ENCODE measurements at places on chromosomes 12 and 14.

- no peak for DNase-seq
Measured at GRCh38 chr12:107557026-107557425, 128.6 kb upstream of the PWP1 start.

DNA sequence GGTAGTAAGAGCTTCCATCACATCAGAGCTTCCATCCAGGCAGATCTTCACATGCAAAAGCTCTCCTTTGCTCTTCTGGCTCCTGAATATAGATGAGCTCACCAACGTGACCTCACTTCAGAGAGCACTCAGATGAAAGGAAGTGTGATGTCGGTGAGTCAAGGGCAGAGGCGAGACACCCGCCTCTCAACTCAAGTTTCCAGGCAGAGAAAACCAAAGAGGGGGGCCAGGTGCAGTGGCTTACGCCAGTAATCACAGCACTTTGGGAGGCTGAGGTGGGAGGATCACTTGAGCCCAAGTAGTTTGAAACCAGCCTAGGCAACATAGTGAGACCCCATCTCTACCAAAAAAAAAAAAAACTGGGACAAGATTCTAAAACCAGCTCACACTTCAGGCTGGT, 126.9 kb downstream of the DUSP6 start:
- DNase-seq, result peak; percentile 19

DNA sequence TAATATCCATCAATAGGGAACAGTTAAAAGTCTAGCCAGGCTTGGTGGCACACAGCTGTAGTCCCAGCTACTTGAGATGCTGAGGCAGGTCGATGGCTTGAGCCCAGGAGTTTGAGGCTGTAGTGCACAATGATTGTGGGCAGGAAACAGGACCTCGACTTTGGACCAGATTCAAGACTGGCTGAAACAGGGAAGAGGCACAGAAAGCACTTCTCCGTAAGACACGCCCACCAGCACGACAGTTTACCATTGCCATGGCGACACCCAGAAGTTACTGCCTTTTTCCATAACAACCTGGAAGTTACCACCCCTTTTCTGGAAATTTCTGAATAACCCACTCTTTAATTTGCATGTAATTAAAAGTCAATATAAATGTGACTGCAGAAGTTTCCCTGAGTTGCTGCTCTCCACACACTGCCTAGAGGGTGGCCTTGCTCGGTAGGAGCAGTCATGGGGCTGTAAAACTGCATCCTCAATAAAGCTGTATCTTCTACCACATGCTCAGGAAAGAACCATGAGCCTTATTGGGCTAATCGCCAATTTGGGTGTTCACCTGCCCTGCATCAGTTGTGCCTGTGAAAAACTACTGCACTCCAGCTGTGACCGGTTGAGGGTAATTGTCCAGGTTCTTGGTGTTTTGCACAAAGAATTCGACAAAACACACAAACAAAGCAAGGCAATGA, 4.6 kb upstream of the LRRC23 start:
- DNase-seq, result no peak

DNA sequence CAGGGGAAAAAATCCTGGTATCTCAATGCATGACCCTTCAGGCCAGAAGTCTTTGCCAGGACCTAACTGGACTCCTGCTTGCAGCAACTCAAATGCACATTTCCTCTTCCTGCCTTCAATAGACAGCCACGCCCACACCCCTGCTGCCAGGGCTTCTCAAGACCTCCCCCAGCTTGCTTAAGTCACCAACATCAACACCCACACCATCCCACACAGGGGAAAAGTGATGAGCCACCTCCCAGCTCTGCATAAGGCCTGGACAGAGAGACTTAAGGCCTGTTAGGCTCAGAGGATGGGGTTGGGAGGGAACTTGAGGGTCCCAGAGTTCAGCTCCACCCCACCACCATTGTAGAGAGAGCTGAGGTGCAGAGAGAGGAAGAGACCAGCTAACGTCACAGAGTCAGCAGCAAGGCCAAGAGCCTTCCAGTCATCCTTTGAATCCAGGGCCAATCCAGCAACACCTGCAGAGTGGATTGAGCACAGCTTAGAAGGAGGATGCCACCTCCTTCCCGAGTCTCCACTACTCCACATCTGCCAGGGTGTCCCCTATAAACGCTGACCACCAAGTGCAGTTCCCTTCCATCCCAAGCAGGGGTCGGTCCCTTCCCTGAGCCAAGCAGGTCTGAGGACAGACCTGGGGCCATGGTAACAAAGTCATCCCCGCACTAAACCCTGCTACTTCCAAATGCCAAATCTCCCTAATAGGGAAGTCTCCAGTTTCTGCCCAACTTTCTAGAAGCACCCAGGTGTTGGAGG, 50.0 kb downstream of the KDM2B start:
- peak; percentile 58 for DNase-seq
